Keratinocyte (primary cell): ENCODE measurements at places on chromosomes 13 and 19. TPM values are rescaled to one million over a fixed set of nuclear protein-coding genes. Genes with fewer than 3 reads are reported as not detected.
A peak's percentile ranks its signal among the peaks of the same experiment; 100 is the strongest.

- DNase-seq: no peak
- H3K4me3 ChIP-seq: no peak overlapping the region
- no peaks in the 10 kb centered on the region for H3K4me1 ChIP-seq
- H3K36me3 ChIP-seq: peaks cover 65% of the 10 kb centered on the region
Observed at GRCh38 chr19:34381399-34382251, 16.6 kb downstream of the GPI start.

SPHK2 gene
- polyA plus RNA-seq: 2.8 to 3.8 TPM (median 3.4 TPM) in 3 replicates

TMPRSS9 gene
- not detected in 3 replicates for polyA plus RNA-seq

DNA sequence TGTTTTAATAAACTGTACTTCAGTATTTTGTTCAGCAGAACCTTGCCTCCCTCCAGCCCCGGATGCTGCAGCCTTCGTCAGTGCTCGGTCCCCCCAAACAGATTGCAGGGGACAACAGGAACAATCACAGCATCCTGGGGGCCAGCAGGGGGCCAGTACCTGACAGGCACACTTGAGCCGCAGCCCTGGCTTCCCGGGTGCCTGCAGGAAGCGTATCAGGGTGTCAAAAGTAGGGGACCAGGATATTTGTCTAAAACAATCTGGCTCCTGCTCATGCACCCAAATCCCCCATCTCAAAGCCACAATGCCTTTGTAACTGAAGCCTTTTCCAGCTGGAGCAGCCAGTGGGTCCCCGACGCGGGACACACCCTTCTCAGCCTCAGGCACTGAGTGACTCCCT, 167.5 kb upstream of the TSHZ3 start:
- DNase-seq: no peak
- H3K4me3 ChIP-seq: no peak overlapping the region
- no peaks in the 10 kb centered on the region for H3K4me1 ChIP-seq
- H3K27me3 ChIP-seq: no peaks in the 10 kb centered on the region
- H3K27ac ChIP-seq: no peak overlapping the region

GRCh38 chr13:47039106-47039505, 142.3 kb upstream of the HTR2A start:
- peaks cover 11% of the 10 kb centered on the region for H3K4me1 ChIP-seq

PEX11G gene
- 1.1 to 2.7 TPM (median 1.3 TPM) in 3 replicates for polyA plus RNA-seq

- no peaks in the 10 kb centered on the region for H3K4me1 ChIP-seq
- H3K27me3 ChIP-seq: no peaks in the 10 kb centered on the region
- no peaks in the 10 kb centered on the region for H3K36me3 ChIP-seq
- H3K4me3 ChIP-seq: no peak overlapping the region
- no peak overlapping the region for H3K27ac ChIP-seq
Observed at GRCh38 chr13:91563799-91564198, 165.4 kb downstream of the GPC5 start.

DNA sequence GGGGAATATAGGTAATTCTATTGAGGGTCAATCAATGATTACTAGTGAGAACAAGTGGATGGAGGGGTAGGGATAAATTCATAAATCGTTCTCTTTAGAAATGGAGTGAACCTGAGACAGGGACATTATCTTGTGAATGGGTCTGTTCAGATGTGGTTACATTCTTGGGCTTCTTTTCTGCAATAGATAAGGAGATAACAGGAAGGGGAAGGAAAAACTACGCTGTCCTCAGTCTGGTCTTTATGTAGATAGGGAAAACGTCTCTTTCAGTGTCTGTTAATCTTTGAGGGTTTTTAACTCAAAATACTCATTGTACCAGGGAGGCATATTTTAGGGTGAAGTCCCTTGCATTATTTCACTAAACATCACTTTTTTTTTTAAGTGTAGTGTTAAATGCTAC, 266.7 kb upstream of the MAB21L1 start:
- H3K4me3 ChIP-seq: no peak overlapping the region
- H3K4me1 ChIP-seq: no peaks in the 10 kb centered on the region
- H3K27ac ChIP-seq: no peak overlapping the region
- DNase-seq: no peak
- no peaks in the 10 kb centered on the region for H3K36me3 ChIP-seq

DNA sequence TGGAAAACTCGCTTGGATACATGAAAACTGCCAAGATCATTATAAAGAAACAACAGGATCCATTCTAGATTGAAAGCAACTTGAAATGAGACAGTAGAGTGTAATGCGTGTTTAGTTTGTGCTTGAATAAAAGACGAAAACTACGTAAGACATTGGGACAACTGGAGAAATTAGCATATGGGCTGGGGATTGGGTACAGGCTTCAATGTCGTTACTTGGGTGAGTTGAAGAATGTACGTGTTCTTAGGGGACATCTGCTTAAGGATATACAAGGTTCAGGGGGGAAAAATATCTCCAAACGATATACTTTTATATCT, 471 bp upstream of the ERVK3-1 start:
- H3K4me3 ChIP-seq: peak overlapping the region; percentile 95
- peak overlapping the region; percentile 76 for H3K27ac ChIP-seq
- no peaks in the 10 kb centered on the region for H3K27me3 ChIP-seq
- peaks cover 23% of the 10 kb centered on the region for H3K36me3 ChIP-seq

GRCh38 chr13:106588367-106588766, 20.4 kb upstream of the ARGLU1 start:
- no peaks in the 10 kb centered on the region for H3K4me1 ChIP-seq
- no peaks in the 10 kb centered on the region for H3K36me3 ChIP-seq
- H3K27ac ChIP-seq: no peak overlapping the region
- no peak for DNase-seq
- no peaks in the 10 kb centered on the region for H3K27me3 ChIP-seq
- no peak overlapping the region for H3K4me3 ChIP-seq

YIF1B gene
- 38.1 to 66.5 TPM (median 47.6 TPM) in 3 replicates for polyA plus RNA-seq

RNF225 gene
- 0.06 TPM in 1 of 3 replicates, not detected in the others for polyA plus RNA-seq

DNA sequence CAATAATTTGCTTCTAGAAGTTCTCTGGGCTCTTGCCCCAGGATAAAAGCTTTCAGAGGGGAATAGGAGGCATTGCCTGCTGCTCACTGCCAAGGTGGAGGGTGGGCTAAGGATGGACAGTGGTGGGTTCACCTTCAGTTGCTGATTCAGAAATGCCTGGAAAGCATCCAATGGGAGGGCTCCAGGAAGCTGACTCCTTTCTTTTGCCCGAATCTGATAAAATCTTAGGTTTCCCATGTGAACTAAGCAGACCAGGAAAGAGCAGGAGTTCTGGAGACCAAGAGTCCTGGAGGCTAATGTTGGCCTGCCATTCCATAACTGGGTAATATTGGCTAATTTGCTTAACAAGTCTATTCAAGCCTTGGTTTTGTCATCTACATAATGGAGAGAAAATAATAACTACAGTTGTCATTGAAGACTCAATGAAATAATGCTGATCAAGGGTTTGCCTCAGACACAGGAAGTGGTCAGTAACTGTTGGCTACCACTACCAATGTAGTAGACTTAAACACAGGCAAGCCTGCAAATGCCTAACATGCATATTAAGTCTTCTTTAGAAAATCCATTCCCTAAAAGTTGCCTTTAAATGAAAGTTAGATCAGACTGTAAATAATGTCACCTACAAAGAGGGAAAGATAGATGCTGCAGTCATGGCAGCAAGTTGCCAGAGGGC, 528.4 kb upstream of the NBEA start:
- H3K4me1 ChIP-seq: peaks cover 11% of the 10 kb centered on the region
- H3K4me3 ChIP-seq: no peak overlapping the region
- H3K27me3 ChIP-seq: no peaks in the 10 kb centered on the region
